NCI-H2081 treated with DMSO at 0.1 percent for 48 hours (cell line): ENCODE measurements at places on chromosomes 1 and 21.

DNA sequence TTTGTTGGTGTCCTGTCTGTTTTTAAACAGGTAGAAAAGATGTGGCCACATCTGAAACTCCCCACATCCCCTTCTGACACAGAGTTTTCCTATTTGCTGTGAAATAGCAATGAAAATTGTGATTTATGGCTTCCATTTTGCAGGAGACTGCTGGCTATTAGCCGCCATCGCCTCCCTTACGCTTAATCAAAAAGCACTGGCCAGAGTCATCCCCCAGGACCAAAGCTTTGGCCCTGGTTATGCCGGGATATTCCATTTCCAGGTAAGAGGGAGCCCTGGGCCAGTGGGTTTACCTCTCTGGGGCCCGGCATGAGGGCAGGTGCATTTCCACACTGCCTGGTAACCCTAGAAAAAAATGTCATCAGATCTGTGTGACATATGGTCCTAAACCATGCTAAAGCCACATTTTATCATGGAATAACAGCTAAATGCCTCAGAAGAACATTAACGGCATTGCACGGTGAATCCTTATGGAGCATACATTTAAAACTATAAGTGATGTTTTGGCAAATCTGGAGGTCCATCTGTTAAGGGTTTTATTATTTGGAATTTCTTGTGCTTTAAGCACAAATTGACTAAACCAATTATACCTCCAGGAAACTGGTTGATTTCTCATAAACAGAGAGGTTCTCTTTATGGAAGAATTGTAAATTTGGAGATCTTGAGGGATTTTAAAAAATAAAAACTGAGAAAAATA lies 12.3 kb downstream of the CAPN9 start:
- DNase-seq, result no peak

DNA sequence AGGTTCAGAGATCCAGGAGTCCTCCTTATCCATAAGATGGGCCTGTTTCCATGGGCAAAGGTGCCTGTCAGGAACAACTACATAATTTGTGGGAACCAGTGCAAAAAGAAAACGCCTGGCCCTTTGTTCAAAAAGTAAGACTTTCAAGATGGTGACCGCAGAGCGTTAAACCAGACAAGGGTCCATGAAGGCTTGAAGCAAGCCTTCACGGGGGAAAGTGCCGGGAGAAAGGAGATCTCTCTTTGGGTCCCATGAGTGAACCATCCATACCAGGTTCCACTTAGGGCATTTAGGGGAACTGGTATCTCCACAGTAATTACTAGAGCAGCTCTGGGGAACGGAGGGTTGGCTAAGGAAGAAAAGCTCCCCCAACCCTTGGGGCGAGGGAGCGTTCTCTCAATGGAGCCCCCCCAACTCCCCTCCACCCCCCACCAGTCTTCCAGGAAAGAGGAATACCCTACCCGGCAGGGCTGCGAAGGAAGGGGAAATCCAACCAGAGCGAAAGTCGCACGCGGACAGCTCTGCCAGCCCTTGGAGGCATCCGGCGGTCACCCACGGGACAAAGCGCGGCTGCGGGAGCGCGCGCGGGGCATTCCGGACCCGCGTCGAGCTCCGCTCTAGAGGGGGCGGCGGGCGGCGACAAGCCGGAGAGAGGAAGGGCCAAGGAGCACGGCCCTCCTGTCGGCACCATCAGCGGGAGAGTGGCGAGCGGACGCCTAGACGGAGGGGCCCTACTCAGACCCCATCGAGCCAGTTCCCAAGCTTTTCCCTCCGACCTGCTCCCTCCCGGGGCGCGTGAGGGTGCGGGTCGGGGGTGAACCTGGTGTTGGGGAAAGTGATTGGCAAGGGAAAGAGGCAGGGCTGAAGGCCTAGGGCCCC lies 687 bp upstream of the RASSF5 start:
- DNase-seq, result no peak

GRCh38 chr21:34018910-34019309 lies 54.5 kb upstream of the MRPS6 start:
- no peak for DNase-seq

DNA sequence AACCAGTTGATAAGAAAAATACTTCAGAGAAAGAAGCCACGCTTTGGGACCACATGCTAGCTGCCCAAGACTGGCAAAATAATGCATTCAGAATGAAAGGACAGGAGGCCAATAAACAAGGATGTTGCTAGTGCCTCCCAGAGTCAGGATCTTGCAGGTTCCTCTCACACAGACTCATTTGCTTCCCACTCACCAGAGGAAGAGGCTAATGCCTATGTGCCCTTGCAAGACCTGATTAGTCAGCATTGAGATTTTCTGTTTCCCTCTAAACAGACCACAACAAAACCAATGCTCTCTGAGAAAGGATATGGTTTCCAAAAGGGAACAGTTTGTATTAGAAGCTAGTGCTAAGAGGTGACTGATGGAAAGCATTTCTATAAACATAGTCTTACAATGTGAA lies 85.7 kb downstream of the NRDC start:
- DNase-seq, result no peak

DNA sequence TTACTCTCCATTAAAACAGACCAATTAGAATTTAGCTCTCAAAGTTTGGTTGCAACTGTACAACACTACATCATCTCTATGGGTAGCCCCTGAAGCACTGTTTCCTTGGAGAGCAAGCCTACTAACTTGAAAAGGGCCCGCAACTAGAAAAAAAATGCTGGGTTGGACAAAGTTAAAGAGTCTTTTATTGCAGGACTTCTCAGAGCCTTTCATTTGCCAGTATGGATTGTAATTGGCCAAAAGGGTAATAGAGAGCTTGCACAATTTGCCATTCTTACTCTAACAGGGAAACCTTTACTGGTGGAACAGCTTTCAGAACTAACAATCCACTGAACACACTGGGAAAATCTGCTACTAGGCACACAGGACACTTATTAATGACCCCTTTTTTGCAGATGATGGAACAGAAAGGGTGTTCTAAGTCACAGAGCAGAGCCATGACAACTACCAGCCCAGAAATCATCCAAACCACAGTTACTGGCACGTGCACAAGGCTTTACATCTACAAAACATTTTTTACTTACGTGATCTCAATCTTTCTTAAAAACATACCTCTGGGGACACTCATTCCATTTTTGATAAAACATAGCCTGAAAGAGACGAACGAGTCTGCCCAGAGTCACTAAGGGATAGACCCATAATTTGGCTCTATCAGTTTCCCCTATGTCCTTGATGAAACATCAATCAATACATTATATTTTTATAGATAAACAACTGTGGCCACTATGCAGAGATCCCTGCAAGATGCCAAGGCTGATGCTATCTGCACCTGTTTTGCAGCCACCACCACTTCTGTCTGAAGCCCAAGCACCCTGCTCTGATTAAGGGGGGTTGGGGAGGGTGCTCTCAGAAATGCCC lies 176.3 kb upstream of the EDN2 start:
- no peak for DNase-seq

DNA sequence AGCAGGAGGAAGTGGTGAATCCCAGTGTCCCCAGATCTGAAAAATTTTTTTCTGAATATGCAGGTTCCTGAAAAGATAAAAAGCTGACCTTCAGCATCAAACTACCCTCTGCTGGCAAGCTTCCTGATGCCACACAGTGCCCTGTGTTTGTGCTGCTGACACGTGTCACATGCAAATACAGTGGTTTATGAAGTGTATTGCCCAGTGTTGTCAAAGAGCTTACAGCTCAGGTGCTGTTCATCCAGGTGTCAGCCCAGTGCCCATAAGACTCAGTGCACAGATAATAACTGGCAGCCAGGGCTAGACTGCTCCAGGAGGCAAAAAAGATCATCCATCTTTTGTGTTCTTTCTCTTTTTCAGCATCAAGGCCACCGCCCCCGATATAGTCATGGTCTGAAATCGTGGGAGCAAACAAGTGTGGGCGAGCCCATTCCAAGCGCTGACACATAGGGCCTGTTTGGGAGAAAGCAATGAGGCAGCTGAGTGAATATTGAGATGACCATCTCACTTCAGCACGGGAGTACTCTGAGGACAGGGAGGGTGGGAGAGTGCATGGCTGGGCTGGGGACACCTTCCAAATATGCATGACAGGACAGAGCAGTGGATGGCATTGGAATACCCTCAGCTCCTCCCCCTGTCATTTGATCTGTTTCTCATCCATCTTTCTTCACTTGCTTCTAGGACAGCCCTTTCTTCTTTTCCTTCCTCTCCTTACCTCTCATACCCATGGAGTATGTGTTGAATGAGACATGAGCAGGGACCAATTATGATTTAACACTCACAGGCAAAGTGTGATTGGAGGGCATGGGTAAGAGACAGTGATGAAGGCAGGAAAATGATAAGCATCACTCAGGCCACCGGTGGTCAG lies 6.4 kb upstream of the KCNK1 start:
- no peak for DNase-seq

- no peak for DNase-seq
Observed at GRCh38 chr1:96145492-96145891, 576.1 kb upstream of the PTBP2 start.

GRCh38 chr1:167482184-167482583 lies 36.1 kb downstream of the CD247 start:
- DNase-seq, result no peak

GRCh38 chr1:116515702-116516101 lies 55.1 kb downstream of the CD58 start:
- DNase-seq, result no peak

- DNase-seq, result no peak
Observed at GRCh38 chr21:45818276-45818903, 163.2 kb upstream of the COL6A1 start.

GRCh38 chr1:197178998-197179397 lies 32.5 kb upstream of the ASPM start:
- DNase-seq, result no peak

DNA sequence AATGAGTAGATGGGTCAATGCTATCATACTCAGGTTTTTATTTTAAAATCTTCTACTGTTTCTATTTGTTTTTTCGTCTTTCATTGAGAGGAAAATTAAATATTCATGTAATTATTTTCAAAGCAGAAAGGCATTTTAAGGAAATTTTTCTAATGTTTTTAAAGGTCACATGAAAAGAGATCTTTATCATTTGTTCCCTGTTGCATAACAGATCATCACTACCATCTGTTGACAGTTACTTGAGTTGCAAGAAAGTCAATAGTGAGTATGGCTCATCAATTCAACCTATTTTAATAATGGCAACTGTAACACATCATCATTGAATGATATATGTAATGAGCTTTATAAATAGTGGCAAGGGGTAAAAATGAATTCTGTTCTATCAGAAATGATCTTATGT lies 369.7 kb downstream of the DPYD start:
- DNase-seq, result no peak

- DNase-seq, result no peak
Observed at GRCh38 chr1:212205006-212205405, 80.2 kb upstream of the PPP2R5A start.

DNA sequence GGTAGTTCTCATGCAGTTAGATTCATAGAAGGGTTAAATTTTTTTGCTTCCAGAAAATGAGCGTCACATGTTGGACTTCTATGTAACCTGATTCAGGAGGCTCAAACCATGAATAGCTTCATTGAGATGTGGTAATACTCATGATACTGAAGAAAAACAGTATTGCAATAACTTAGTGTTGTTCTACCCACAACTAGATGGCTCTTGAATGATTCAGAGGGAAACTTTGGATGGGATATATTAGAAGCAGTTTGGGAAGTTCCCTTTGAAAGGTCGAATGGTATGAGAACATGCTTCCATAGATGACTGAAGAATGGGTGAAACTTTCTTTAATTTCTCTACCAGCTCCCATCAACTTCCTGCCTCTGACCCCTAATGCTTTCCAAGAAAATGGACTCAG lies 211.7 kb upstream of the PTGFR start:
- no peak for DNase-seq

DNA sequence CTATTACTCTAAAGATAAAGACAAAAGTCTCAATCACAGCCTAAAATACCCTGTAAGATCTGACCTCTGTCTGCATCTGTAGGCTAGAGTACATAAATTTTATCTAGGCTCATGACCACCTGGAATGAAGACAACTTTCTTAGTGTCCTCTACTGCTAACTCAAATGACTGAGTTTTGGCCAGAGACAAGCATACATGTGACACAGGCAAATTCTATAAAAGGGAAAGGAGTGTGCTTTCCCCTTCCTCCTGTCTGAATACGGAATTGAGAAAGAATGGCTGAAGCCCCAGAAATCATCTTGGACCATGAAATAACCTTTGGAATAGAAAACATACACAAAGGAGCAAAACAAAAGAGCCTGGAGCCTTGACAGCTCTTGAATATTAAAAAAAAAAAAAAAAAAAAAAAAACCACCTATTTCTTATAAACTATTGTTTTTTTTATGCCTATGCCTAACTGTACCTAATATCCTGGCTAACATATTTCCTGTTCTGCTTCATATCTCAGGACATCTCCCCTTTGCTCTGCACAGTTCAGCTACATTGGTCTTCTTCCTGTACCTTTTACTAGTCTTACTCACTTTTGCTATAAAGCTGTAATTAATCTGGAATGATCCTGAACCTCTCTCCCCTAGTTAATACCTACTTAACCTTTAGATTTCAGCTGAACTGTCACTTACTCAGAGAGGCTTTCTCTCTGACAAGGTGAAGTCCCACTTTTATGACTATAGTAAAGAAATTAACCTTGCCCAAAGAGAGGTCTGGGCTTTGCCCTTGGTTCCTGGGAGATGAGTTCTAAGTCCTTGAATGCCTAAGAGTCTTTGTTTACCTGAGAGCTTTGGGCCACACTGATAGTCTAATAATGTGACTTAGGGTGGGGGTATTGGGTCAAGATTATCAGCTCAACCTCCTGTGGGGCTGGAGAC lies 16.1 kb downstream of the UCHL5 start:
- no peak for DNase-seq

DNA sequence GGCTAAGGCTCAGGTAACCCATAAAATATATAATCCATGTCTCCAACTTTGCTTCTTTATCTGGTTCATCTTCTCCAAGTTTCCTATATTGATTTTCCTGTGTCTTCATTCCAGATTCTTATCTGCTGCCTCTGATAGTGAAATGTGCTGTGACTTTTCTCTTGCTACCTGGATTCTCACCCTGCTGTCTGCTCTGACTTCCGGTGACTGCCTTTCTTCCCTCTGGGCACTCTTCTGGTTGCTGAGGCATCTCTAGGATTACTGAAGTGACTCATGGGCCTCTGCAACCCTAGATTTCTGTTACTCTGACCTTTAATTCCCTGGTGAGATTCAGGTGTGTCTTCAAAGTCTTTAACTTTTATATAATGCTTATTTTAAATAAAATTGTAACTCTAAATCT lies 46.9 kb downstream of the GIPC2 start:
- no peak for DNase-seq

DNA sequence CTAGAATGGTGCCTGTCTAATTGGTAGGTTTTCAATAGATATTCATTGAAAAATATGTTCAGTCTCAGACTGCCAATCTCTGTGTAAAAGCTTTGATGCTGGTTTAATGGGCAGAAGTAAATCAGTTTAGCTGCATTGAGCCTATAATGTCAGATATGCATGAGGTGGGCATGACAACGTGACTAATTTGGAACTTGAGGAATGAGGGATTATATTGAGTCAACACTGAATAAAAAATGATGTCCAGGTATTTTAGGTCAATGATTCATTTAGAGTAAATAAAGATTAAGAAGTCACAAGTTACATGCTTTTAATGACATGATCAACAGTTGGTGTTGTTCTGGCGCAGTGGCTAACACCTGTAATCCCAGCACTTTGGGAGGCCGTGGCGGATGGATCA lies 3.0 kb downstream of the WDR3 start:
- no peak for DNase-seq
